ENCODE measurements at places on chromosomes 3 and 15.

DNA sequence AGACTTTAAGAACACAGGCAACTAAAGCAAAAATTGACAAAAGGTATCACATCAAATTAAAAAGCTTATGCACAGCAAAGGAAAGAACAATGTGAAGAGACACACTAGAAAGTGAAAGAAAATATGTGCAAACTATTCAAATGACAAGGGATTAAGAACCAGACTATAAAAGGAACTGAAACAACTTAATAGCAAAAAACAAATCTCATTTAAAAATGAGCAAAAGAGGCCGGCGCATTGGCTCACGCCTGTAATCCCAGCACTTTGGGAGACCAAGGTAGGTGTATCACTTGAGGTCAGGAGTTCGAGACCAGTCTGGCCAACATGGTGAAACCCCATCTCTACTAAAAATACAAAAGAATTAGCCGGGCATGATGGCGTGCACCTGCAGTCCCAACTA, 14.4 kb downstream of the NGLY1 start:
- no peak for DNase-seq

DNA sequence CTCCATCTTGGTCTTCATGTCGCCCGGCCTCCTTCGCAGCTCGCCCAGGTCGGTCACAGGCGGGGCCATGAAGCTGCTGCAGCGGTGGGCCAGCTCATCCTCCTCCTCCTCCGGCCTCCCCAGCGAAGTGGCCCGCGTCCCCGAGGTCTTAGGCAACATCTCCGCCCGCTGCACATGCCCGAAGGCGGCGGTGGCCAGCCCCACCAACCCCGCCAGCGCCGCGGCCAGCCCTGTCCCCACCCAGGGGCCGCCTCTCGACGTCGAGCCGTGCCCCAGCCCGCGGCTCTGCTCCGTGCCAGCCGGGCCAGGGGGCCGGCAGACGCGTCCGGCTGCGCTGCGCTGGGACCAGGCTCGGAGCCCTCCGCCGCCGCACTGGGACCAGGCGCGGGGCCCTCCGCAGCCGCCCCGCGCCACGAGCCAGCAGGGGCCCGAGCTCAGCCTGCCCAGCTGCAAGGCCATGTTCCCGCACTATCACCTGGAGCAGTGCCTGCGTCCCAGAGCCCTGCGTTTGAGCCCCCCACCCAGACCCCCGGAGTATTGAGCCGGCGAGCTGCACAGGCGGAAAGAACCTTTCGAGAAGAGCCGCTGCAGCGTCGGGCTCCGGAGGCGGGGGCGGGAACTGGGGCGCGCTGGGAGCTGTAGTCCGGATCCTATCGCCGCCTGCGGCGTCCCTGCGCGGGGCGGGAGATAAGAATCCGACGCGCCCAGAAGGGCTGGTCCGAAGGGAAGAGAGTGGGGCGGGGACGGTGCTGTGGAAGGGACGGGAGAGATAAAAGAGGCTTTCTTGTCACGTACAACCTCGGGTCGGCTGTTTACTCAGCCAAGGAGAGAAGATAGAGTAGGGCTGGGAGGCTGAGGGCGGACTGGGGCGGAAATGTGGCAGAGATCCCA, at the start of gene CPOX:
TSS of gene CPOX (minus strand) at position 566 of the 891 bp plus-strand sequence. CDS start at position 459, 107 bp downstream.
- DNase-seq, result peak; percentile 62

- DNase-seq, result no peak
Measured at GRCh38 chr3:32082721-32083120, 23.7 kb upstream of the GPD1L start.

DNA sequence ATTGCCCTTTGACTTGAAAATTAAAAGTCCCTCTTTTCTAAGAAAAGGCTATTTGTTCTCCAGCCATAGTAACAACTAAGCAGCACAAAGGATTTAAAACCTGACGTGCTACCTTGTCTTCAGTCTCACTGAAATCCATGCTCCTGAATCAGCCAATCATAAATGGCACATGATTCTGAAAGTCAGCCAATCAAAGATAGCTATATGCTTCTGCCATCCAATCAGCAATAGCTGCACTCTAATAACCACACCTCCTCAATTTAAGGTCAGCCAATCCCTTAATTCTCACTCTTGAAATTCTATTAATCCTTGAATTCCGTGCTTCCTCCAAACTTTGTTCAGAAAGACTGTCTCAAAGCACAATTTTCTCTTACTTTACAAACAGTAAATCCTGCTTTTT, 53.5 kb upstream of the ACAN start:
- no peak for DNase-seq

DNA sequence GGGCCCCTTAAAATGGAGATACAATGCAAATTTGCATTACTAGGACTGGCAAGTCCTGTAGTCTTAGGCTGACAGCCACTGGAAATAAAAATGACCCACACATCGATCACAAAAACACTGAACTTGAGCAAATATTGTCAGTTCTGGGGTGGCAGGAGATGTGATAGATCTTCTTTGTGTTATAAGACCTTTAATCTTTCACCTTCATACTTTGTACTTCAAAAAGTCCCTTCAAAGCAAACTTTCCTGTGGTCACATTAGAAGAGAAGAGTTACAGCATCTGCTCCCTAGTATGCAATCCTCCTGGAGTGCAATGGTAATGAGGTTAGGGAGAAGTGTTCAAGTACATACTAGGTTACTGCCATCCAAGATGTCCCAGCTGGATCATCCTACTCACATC, 149.4 kb upstream of the KCNMB2 start:
- DNase-seq, result no peak

DNA sequence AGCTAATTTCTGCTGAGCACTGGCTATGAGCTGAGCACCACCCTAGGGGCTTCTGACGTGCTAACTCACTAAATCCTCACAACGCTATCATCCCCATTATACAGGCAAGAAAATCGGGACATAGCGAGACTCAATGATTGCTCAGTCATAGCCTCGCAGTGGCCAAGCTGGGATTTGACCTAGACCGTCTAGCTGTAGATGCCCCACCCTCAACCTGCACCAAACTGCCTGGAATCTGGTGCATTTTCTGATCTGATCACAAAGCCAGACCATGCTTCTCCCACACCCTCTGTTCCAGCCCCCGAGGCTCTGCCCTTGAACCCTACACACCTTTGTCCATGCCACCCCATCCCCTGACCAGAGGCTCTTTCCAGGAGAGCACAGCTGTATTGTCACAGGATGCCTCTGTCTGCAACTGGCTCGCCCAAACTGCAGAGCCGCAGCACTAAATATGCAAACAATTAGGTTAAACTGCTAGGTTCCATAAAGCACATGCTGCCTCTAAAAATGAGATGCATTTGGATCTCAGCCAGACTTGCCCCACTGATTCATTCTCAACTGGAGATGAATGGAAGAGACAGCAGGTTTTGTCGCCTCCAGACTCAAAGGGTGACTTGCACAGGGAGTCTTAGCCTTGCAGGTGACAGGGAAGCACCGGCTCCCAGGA, 95.2 kb downstream of the NUP210 start:
- no peak for DNase-seq

GRCh38 chr3:31011380-31011779, 116.9 kb upstream of the GADL1 start:
- DNase-seq, result no peak

DNA sequence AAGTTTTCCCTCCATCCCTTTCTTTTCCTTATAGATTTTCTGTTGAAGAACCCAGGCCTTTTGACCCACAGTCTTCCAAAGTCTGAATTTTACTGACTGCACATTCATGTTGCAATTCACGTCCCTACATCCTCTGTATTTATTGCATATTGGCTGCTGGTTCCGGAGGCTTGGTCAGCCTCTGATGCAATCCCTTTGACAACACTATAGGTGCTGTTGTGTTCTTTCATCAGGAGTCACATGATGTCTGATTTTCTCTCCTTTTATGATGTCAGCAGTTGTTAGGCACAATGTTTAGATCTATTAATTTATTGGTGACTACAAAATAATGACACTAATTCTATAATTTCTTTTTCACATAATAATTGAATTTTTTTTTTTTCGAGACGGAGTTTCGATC, 8.7 kb downstream of the CYP1A1 start:
- no peak for DNase-seq

DNA sequence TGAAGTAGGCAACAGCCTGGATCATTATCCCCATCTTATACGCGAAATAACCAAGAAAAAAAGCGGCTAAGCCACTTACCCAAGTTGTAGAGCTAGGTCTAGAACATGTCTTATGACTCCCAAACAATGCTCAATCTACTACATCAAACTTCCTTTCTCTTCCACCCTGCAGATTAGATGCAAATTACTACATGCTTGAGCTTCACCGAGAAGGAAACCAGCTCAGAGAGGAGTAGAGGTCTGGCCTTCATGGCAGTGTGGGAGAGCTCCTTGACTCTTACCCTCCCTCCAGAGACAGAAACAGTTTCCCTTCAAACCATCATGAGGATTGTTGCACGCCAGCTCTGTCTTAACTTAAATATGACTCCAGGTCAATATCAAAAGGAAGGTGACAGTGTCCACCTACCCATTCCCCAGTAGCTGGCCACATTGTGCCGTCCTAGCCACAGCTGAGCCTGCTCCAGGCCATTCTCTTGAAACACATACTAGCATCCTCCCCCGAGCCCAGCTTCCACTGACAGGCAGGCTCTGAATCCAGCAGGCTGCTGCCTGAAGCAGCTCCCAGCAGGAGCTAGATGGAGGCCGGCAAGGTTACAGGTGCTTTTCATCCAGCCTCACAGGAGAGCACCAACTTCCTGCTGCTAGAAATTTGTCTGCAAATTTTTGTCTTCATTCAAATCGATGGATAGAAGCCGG, 56.8 kb downstream of the CPN2 start:
- no peak for DNase-seq

DNA sequence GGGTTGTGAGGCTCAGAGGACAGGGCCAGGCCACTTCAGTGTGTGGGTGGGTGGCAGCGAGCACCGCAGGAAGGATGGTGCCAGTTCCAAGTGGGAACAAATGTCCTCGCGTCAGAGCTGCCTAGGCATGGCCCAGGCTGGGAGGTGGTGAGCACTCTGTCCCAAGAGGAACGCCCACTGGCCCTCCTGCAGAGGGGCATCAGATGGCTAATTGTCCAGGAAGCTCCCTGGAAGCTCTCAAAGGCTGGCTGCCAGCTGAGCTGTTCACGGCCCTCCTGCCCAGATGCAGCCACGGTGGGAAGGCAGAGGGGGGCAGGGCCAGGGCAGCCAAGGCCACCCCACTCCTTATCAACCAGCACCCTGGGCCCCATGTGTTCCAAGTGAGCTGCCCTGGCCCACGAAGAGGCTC, 55.2 kb downstream of the IQSEC1 start:
- DNase-seq, result no peak

- no peak for DNase-seq
Measured at GRCh38 chr15:83207009-83207659, 489 bp downstream of the HDGFL3 start.

GRCh38 chr3:10389995-10390394, 69.1 kb upstream of the SEC13 start:
- no peak for DNase-seq

DNA sequence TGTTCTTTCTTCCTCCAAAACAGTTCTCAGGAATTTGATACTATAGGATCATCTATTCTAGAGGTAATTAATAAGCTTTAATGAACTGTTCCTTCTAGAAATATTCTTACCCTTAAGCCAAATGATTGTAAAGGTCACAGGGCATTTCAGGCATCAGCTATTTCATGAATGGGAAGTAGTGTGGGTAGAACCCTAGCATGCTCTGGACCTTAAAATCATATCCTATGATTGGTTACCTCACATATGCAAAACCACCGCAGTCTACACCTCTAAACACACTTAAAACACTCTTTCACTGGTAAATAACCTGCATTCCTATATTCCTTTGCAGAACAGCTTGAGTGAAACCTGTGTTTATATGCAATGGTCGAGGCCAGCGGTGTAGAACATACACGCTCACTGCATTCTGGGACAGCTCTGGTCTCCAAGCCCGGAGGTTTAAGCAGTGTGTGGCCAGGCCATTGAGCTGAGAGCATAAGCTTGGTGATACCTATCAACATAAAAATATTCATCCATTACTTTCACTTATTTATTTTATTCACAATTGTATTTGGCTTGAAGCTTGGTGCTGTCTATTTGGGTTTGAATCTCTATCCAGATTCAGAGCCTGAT, 87.7 kb upstream of the RASGRP1 start:
- no peak for DNase-seq

DNA sequence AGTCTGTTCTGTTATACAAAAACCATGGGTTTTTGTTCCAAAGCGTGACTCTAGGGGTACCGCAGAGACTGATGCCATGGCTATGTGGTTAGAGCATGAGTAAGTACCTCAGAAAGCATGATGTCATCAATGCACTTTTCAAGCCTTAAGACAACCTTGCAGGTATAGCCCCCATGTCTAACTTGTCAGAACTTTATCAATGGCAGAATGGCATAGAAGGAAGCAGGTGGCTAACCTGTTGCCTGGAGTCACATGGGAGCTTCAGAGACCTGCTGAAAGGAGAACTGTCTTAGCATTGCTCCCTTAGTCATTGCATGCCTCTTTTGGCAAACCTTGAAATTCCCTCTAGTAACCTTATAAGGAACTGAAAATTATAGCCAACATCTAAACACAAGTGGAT, 52.5 kb downstream of the EOMES start:
- no peak for DNase-seq

GRCh38 chr3:51304230-51304629, 80.9 kb upstream of the MANF start:
- no peak for DNase-seq

DNA sequence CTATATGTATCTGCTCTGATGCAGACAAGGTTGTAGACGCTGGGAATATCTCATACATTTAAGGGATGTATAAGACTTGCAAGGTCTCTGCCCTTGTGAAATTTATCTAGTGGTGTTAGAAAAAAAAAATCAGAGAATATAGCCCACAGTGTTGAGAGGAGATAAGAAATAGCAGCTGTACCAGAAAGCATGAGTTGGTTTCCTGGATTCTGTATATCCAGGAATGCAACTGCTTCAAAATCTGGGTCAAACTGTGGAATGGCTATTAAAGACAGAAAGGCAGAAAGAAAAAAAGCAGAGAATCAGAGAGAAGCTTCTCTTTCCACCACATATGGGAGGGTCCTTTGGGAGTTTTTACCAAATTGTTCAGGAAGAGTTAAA, 1.5 kb upstream of the TMEM212 start:
- DNase-seq, result no peak

DNA sequence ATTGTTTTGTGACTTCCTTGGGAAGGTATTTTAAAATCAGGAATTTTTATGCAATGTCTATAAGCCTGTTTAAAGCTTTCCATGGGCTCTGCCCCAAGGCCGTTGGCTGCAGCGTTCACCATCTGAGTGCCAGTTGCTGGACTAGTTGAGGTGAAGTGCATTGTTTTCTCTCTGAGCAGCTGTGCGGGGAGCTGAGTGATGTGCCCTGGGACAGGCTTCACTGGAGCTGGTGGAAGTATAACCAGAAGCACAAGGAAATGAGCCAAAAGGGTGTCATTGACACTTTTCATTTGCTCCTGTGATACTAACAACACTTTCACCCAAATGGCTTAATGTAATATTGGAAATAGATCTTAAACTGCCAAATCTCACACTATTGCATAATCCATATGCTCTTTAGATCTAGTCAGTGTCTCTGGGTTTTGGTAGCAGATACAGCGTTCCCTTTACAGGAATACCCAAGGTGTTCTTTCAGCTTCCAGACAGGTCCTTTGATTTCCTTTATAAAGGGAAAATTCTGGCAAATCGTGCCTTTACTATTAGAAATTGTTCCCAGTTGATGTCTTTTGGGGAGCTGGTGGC, 29.2 kb downstream of the APH1B start:
- no peak for DNase-seq

GRCh38 chr15:95319242-95319641, 1011.3 kb upstream of the NR2F2 start:
- no peak for DNase-seq

- no peak for DNase-seq
Measured at GRCh38 chr3:148042663-148043445, 633.7 kb downstream of the ZIC1 start.

GRCh38 chr3:277873-278272, 81.3 kb downstream of the CHL1 start:
- DNase-seq, result no peak

Measured in stimulated activated CD8-positive, alpha-beta memory T cell treated with anti-CD3 and anti-CD28 coated beads, Interleukin-4, amount 100 ng/mL, for 1 hour (primary cell).